ENCODE measurements at places on chromosomes 3 and 15.

GRCh38 chr15:92883163-92883875, 16.8 kb upstream of the CHD2 start:
- no peaks in the 10 kb centered on the region for H3K27me3 ChIP-seq
- peak overlapping the region; percentile 100 for H3K27ac ChIP-seq

- peaks cover 29% of the 10 kb centered on the region for H3K4me1 ChIP-seq
- no peaks in the 10 kb centered on the region for H3K27me3 ChIP-seq
- H3K4me3 ChIP-seq = no peak overlapping the region
- no peak overlapping the region for H3K27ac ChIP-seq
Observed at GRCh38 chr3:172707967-172708366, 2.9 kb downstream of the NCEH1 start.

- DNase-seq = no peak
- H3K27me3 ChIP-seq = no peaks in the 10 kb centered on the region
- peak overlapping the region; percentile 31 for H3K27ac ChIP-seq
- no peaks in the 10 kb centered on the region for H3K36me3 ChIP-seq
- peaks cover 49% of the 10 kb centered on the region for H3K4me1 ChIP-seq
- H3K4me3 ChIP-seq = no peak overlapping the region
Observed at GRCh38 chr15:64072812-64073211, 20.8 kb downstream of the CIAO2A start.

DNA sequence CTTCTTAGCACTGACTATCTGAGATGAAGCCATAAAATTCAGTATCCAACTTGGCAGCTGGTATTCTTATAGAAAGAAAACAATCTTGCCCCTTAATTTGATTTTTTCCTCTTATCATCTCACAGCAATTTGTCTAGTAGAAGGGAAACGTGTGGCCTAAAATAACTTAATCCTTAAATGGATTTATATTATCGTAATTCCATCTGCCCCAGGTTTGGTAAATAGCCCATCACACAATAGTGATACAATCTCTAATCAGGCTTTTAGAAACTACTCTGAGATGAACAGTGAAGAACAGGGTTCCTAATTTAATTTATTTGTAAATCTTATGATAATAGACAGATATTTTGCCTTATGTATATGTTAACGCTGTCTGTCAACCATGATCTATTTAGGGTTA, 24.8 kb downstream of the PEX5L start:
- no peak overlapping the region for H3K27ac ChIP-seq
- DNase-seq = no peak
- H3K27me3 ChIP-seq = no peaks in the 10 kb centered on the region
- no peak overlapping the region for H3K4me3 ChIP-seq

DNA sequence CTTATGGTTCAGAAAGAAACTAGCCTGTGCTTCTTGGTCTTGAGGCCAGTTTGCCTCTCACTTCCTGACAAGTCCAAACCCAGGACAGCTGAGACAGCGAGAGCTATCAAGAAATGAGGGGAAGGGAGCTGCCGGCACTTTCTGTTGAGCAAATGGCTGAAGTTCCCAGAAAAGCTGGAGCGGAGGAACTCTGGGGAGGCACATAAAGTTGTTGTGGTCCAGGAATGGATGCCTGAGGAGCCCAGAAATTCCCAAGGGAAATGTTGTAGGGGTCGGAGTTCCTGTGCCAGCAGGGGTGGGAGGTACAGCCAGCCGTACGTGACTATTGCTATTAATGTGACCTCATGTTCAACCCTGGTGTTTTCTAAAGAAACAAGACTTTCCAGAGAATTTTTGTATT, 98.8 kb upstream of the TNFAIP8L3 start:
- DNase-seq = no peak
- H3K27me3 ChIP-seq = no peaks in the 10 kb centered on the region
- H3K4me1 ChIP-seq = peaks cover 13% of the 10 kb centered on the region
- no peak overlapping the region for H3K4me3 ChIP-seq
- no peaks in the 10 kb centered on the region for H3K36me3 ChIP-seq

DNA sequence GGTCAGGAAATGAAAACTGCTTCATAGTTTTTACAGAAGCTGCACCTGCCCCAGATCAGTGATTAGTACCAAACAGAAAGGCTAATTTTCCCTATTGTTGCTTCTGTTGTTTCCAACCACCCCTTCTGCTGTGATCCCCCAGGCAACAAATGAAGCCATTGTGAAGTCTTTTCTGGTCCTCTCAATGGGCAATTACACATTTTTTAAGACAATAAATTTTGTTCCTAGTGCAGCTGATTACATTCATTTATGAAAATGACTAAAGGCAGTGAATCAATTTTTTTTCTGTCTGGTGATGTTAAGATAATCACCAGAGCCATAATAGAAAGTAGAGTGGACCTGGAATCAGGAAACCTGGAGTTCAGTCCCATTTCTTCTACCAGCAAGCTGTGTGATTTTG, 32.7 kb downstream of the GLDN start:
- no peak overlapping the region for H3K27ac ChIP-seq
- DNase-seq = no peak
- no peaks in the 10 kb centered on the region for H3K36me3 ChIP-seq
- H3K4me1 ChIP-seq = no peaks in the 10 kb centered on the region
- no peaks in the 10 kb centered on the region for H3K27me3 ChIP-seq

GRCh38 chr3:56881841-56882240, 80.1 kb upstream of the ARHGEF3 start:
- no peaks in the 10 kb centered on the region for H3K27me3 ChIP-seq
- H3K27ac ChIP-seq = no peak overlapping the region
- peaks cover 14% of the 10 kb centered on the region for H3K4me1 ChIP-seq
- DNase-seq = no peak
- no peak overlapping the region for H3K4me3 ChIP-seq

All from vagina (tissue), 2 donors.